ENCODE measurements at places on chromosomes 5 and 9. TPM values are rescaled to one million over a fixed set of nuclear protein-coding genes. Genes with fewer than 3 reads are reported as not detected.
A peak's percentile ranks its signal among the peaks of the same experiment; 100 is the strongest.

DNA sequence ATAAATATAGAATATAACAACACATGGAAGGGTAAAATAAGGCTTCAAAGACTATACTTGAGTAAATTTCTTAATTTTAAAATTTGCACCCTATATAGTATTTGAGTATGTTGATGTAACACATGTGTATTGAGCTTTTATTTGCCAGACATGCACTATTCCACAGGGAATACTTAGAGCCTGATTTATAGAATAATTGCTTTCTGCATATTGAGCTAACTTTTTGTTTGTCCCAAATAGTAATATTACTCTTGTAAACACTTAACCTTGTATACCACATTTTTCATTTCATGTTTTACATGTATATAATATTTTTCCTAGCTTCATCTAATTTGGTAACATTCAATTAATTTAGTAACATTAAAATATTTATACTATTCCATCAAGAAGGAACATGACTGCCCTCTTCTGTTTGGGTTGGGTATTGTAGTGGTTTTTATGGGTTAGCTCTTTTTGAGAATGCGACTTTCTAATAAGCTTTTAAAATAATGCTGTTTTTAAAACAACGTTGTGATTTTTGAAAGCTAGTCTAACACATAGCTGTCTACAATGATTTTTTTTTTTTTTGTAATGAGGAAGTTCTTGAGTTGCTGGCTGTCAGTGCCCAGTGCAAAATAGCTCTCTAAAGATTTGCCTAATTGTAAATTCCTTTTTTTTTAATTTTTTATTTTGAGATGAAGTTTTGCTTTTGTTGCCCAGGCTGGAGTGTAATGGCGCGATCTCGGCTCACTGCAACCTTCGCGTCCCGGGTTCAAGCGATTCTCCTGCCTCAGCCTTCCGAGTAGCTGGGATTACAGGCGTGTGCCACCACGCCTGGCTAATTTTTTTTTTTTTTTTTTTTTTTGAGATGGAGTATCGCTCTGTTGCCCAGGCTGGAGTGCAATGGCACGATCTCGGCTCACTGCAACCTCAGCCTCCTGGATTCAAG is 4.8 kb downstream of the SUB1 start:
- DNase-seq, result no peak

DNA sequence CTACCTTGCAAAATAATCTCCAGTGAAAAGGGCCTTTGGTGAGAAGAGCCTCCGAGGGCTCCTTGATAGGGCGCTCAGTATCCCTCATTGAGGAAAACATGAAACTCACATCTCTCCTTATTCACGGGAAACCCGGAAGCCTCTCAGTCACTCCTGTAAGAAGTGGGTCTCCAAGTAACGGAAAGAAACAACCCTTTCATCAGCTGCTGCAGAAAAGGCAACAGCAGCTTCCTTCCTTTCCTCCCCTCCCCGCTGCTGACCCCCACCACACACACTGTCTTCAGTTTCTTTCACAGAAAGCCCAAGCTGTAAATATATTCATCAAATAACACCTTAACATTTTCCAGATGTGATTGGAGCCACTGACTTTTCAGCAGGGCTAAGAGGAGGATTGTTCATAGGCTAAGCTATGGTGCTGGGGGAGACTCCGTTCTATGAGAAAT is 81.4 kb downstream of the C9orf152 start:
- DNase-seq, result no peak

DNA sequence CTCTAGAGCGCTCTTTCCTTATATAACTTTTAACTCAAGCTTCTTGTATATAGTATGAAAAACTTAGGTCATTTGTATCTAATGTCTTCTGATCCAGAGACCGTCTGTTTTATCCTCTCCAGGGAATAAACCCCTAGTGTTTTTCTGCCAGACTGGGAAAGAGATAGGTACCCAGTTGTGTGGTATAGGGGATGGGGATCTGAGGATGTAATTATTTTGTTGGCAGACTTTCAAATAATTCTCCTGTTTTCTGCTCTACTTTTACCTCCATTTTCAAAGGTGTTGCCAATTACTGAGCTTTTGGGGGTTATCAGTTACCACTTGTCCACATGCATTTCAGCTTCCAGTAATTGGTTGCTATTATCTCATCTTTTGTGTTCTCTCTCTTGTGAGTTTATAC is 17.9 kb downstream of the CCDC171 start:
- DNase-seq, result no peak

DNA sequence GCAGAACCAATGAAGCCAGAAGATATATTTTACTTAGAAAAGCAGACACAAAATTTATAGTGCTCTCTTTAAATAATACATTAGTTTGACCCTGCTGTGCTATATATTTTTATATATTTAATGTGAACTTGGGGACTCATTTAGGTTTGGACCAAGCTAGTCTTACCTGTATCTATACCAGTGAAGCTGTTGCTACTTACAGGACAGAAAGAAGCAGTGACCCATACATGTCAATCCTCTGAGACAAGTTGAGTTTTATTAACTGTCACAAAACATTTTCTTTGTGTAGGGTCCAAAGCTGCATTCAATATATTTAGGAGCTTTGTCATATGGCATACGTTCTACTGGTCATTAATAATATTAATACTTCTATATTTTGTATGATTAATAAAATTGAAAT is 327.7 kb upstream of the NUDT12 start:
- no peak for DNase-seq

GRCh38 chr9:10903969-10904368 is 291.2 kb upstream of the PTPRD start:
- no peak for DNase-seq

GRCh38 chr9:70601000-70601951 is 186.8 kb upstream of the KLF9 start:
- DNase-seq, result no peak

DNA sequence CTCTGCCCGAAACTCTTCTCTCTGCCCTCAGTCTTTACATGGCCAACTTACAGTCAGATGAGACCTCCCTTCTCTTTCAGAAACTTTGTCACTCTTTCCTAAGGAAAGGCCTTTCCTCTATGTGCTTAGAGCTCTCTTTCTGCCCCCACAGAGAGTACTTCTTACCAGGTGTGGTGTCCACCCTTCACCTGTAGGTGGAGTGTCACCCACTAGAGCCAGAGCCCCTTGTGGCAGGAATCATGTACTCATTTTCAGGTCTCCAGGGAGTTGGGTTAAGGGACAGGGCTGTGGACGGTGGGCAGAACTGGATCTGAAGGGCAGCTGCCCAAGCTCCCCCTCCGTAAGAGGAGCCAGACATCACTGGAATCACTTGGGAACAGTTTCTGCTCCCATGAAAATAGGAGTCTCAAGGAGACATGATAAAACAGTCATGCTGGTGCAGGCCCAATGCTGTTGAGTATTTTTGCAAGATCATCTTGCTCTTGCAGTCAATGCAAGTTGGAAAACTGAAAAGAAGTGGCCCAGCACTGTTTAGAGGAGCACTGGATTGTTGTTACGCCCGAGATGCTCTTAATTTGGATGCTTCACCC is 436.7 kb downstream of the ZSWIM6 start:
- peak; percentile 17 for DNase-seq

Gene BTNL8
- total RNA-seq, result not detected

- no peak for DNase-seq
These were observed 3.2 kb upstream of the NSD1 start for GRCh38 chr5:177130211-177131018.

Gene LRRC26
- total RNA-seq, result 0.69 TPM

GRCh38 chr5:74402553-74402952 is 238.0 kb downstream of the ENC1 start:
- no peak for DNase-seq

Gene GFI1B
- 0.08 TPM for total RNA-seq

DNA sequence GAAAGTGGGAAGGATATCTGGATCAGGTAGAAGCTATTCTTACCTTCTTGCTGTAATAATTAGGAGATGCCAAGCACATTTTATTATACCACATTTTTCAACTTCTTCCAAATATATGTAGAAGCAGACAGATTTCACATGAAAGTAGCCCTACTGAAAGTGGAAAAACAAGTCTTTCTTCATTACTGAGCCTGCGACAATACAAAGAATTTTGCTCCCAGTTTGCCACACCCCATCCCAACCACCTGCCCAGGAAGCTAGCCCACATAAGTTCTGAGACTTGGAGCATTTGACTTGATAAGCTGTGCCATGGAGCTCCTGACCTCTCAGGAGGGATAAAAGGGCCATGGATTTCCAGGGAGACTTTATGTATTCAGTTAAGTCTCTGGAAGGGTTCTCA is 249.1 kb upstream of the ADCY2 start:
- no peak for DNase-seq

DNA sequence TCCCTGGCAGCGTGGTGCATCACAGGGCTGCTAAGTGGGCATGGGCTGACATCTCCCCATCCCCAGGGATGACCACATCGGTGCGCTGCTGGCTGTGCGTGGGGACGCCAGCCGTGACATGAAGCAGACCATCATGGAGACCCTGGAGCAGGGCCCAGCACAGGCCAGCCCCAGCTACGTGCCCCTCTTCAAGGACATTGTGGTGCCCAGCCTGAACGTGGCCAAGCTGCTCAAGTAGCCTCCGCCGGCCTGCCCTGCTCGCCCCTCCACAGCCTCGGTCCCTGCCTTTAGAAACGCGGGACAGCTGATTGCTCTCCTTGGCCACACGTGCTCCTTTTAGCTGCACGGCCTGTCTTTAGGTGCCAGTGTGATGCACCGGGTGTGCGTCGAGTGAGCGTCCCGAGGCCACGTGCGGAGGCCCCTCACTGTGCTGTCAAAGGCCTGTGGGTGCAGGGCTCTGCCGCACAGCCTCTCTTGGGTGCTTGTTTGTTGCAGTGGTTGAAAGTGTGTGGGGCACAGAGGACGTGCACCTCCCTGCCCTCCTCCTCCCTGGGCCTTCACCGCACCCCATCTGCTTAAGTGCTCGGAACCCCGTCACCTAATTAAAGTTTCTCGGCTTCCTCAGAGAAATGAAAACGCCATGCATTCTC is 23.8 kb downstream of the EXOC3 start:
- no peak for DNase-seq

Gene PCDHB16
- total RNA-seq, result 1.8 TPM

Gene TRIM14
- 9.7 TPM for total RNA-seq

Gene PJA2
- 33.6 TPM for total RNA-seq

DNA sequence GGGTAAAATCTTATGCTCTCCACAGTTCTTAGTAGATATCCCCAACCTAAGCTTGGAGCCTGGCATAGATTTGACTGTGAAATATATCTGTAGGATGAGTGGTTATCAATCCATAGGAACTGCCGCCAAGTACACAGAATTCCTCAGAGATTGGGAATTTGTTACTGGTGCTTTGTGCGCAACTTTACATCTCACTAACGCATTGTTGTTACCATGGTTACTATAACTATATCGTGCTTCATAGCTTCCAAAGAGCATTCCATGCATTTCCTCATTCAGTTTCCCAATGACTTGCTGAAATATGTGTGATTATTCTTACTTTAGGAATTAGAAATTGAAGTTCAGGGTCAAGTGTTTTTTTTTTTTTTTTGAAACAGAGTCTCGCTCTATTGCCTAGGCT is 9.5 kb upstream of the GGTA1 start:
- DNase-seq, result no peak

GRCh38 chr5:178279723-178280438 is 47.3 kb upstream of the PHYKPL start:
- DNase-seq, result peak; percentile 41

Gene XRCC4
- total RNA-seq, result 12.5 TPM

GRCh38 chr9:5909976-5910375 is 19.3 kb downstream of the MLANA start:
- DNase-seq, result no peak

Gene ADRA1B
- total RNA-seq, result 8.3 TPM

DNA sequence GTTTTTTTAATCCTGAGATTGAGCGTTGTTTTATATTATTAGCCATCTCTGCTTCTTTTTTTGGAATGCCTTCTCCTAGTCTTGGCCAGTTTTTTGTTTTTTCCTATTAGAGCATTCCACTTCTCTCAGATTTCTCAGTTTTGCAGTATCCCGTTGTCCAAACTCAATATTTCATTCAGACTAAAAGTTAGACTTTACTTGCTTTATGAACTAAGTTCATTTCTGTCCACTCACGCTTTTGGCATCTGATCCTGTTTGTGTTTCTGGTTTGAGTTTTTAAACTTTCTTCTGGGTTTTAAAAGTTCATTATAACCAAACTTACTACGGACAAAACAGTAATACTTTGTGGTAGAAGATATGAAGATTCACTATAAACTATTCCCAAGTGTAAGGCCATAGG is 288.3 kb upstream of the MPDZ start:
- no peak for DNase-seq

DNA sequence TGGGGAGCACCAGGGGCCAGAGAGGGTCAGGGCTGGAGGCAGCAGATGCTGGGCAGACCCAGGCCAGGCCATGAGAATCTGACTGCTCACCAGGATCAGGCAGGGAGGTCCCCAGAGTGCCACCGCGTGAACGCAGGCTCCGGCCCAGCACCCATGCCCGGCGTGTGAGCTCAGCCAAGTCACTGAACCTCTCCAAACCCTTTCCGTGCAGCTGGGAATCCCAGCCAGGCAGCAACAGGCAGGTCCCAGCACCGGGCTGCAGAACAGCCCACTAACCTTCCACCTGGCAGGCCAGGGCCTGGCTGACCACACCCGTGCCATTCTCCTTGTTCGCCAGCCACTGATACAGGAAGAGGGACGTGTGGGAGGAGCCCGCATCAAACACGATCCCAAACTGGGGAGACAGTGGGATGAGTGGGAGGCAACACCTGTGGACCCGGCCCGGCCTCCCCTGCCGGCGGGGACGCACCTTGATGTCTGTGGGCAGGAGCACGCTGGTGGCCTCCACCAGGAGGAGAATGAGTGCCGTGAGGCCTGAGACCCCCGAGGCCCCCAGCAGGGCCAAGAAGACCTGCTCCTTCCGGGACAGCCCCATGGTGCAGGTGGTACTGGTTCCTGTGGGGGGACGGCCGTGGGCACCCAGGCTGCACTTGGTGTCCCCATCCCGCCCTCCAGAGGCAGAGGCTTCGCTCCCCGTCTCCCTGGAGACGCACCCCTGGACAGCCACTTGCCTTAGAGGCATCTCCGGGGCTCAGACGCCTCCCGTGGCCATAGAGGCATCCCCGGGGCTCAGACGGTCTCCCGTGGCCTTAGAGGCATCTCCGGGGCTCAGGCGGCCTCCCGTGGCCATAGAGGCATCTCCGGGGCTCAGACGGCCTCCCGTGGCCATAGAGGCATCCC is 3.2 kb downstream of the ENTPD8 start:
- DNase-seq, result no peak

DNA sequence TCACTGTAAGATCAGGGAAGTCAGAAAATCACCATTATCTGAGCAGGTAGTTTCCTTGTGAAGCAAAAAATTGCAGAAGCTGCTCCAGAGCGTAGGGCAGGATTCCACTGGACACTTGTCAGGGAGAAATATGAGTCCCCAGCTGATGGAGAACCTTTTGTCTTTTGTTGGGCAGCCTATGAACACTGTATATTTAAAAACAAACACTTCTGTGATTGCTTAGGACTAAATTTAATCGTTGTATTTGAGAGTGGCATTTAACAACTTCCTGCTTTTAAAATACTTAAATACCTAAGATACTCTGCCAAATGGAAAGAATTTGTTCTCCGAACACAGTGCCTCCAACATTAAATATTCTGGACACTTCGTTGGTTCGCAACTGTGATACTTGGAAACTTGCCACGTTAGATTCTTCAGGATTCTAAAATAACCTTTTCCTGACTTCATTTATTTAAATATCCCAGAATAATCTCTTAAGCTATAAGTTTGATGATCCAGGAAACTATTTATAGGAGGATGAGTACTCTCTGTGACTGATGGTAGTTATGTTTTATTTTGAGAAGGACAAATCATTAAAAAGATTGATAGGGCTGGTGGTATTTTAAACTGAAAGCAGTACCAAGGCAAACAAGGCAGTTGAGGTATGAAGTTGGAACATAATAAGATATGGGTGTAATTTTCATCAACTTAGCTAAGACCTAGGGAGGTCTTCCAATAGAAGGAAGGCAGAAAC is 2.7 kb upstream of the HSPA4 start:
- no peak for DNase-seq

GRCh38 chr5:151016700-151017099 is 3.7 kb upstream of the GPX3 start:
- no peak for DNase-seq

Gene MAP1B
- total RNA-seq, result 82.3 TPM

Measured in Panc1 (cell line).